ENCODE measurements at places on chromosomes 13 and 19.

GRCh38 chr19:53977429-53977990 is 13.9 kb upstream of the CACNG6 start:
- DNase-seq: peak; percentile 87

GRCh38 chr19:39969681-39970424 is 1.1 kb upstream of the PSMC4 start:
- no peak for DNase-seq

GRCh38 chr19:1271528-1272422 is 2.6 kb downstream of the CIRBP start:
- DNase-seq: no peak

- no peak for DNase-seq
These were observed 347.4 kb downstream of the FGF9 start for GRCh38 chr13:22018076-22018835.

DNA sequence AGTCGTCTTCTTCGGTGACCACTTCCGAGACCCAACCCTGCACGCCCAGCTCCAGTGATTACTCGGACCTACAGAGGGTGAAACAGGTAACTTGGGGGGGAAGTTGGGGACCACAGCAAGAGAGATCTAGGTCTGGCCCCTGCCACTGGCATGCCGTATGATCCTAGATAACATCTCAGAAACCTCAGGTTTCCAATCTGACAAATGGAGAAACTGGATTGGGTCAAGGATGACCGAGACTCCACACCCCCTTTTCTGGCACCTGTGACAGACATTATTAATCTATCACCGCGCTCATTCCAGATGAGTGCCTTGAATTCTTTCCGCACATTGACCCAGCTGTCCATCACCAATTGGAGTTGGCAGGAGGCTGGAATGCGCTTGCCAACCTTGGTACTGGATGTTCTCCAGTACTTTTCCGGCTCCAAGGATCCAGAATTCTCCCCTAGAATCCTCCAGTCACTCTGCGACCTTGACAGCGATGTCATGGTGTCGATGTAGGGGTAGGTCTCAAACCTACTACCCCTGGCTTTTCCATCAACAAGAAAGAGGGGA is 17.4 kb downstream of the VASP start:
- DNase-seq: no peak

- peak; percentile 37 for DNase-seq
These were observed 22.3 kb downstream of the SLC7A1 start for GRCh38 chr13:29573190-29573589.

DNA sequence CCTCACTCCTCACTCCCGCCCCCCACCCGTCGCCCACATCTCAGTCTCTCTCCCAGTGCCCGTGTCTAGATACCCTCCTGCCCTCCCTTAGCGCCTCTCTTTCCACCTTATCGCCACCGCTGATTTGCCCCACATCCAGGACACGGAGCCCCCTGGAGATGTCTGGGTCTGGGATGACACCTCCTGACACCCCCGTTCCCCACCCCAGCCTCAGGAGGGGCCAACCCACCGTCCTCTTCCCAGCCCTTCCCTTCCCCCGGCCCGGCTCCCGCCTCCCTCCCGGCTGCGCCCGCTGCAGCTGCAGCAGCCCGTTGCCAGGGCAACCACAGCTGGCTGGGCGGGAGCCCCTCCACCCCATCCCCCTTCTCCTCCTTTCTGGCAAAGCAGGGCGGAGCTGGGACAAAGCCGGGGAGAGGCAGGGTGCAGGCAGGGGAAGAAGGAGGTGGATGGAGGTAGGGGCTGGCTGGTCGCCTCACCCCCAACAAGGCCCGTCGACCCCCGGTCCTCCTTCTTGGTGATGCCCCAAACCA is 13.5 kb downstream of the DPF1 start:
- DNase-seq: no peak

DNA sequence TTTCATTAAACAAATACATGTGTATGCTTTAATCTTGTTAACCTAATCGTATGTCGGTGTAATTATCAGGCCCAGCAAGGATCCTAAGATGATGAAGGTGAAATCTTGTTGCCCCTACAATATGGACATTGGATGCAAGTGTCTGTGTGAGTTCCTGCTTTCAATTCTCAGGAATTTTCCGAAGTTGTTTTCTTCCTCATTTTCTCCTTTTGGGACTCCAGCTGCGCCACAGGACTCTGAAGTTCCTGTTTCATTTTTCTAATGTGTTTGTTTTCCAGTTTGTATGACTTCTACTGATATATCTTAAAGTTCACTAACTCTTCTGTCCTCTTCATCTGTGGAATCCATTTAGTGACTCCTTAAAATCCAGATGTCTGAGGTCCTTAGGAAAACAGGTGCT is 11.9 kb upstream of the OR7D2 start:
- DNase-seq: no peak

DNA sequence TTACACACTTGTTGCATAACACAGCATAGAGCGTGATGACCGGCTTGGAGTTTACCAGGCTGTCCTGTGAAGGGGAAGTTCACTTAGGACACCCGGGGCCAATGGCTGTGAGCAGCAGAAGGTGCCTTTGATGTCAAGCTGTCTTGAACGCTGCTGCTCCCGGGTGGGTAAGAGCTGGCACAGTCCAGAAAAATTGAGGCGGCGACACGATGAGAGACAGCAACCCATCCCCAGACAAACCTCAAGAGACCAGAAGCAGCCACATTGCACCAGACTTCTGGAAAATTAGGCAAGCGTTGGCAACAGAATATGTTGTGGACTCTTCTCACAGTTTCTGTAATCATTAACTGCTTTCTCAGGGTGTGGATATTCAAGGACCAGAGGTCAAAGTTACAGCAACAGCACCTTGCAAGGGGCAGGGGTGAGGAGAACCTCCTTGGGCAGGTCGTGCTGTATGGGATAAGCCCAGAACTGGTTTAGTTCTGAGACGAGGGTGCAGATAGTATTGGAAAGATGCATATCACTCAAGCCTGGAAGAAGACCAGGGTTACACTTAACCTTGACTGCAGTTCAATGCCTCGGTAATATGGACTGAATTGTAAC is 10.1 kb downstream of the NFILZ start:
- no peak for DNase-seq

- no peak for DNase-seq
These were observed 37.3 kb downstream of the PEPD start for GRCh38 chr19:33484226-33484774.

GRCh38 chr13:27965740-27966640 is 3.1 kb downstream of the CDX2 start:
- DNase-seq: no peak

- DNase-seq: no peak
These were observed 543.0 kb downstream of the GPC6 start for GRCh38 chr13:93769607-93770006.

GRCh38 chr19:38162094-38162493 is 61.9 kb downstream of the DPF1 start:
- no peak for DNase-seq

GRCh38 chr13:32300406-32300805 is 14.8 kb downstream of the ZAR1L start:
- DNase-seq: no peak

GRCh38 chr13:112918266-112918665 is 50.7 kb upstream of the MCF2L start:
- DNase-seq: no peak

DNA sequence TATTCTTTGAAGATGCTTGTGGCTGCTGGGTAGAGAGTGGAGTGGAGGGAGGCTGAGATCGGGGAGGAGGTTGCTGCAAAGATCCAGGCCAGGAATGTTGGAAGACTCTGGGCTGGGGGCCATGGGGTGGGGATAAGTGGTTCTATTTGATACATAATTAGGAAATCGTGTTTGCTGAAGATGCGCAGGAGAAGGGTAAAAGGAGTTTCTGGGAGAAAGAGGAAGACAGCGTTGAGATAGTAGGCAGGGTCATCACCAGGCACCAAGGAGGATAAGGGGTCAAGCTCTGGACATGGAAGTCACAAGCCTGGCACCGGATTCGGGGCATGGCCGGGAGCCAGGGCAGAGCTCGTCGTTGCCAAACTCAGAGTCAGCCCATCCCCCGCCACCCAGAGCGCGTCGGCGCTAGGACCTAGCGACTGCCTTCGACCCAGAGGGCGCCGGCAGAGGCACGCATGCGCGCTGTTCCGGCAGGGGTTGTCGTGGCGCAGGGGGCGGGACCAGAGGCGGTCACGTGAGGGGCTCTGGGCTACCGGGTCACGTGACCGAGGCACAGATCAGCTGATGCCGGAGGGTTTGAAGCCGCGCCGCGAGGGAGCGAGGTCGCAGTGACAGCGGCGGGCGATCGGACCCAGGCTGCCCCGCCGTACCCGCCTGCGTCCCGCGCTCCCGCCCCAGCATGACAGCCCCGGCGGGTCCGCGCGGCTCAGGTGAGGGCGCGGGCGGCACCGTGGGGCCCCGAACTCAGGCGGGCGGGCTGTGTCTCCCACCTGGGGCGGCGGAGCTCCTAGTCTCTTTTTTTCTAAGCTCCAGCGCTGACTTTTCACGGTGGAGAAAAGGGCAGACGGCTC is at the start of gene MCOLN1:
MCOLN1 (plus strand) TSS at position 553 of the 851 bp plus-strand sequence; CDS start at position 680, 127 bp downstream.
- DNase-seq: peak; percentile 97

DNA sequence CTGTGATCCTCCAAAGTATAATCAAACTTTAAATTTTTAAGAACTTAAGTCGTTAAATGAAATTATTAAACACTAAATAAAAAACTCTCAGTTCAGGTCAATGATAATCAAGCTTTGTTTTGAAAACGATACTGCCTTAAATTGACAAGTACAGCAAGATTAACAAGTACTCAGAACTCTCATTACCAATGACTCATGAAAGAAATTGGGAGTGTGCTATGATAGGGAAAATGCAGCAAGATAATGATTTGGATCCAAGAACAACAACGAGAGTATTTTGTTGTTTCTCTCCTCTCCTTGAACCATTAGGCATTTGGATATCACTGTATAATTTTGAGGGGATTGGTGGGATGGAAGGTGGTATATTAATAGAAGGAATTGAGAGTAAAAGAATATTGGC is 10.2 kb downstream of the N4BP2L2 start:
- DNase-seq: no peak

DNA sequence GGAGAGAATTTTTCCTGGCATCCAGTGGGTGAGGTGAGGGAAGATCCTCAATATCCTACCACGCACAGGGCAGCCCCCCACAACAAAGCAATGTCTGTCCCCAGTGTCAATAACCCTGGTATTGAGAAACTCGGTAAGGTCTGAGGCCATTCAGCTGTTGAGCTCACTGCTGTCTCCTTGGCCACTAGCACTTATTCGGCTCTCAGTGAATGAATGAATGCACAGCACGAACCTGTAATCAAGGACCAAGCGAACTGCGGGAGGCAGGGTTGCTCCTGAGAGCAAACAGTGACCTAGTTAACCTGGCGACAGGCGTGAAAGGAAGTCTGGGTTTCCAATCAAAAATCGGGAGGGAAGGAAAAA is 640 bp downstream of the ZSCAN5A start:
- no peak for DNase-seq

- peak; percentile 80 for DNase-seq
These were observed 19.2 kb downstream of the GPX4 start for GRCh38 chr19:1122972-1123363.

DNA sequence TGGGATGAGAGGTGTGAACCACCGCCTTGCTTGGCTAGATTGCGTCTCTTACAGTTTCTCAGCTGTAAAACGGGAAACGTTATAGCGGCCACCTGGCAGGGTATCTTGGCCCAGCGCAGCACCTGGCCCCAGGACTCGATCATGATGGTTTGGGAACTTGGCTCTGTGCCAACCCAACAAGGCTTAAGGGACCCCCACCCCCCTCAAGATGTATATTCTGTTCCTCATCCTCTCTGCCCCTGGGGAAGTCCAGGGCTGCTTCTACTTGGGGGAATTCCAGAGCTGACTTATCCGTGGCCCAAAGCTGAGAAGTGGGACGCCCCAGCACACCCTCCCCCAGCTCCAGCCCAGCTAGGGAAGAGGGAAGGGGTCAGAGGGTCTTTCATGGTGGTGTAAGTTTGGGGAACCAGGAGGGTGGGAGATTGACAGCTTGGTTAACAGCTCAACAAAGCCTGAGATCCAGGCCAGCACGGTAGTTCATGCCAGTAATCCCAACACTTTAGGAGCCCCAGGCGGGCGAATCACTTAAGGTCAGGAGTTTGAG is 695 bp downstream of the ICAM1 start:
- peak; percentile 54 for DNase-seq

GRCh38 chr19:42271045-42271419 is 2.0 kb downstream of the CIC start:
- DNase-seq: no peak

DNA sequence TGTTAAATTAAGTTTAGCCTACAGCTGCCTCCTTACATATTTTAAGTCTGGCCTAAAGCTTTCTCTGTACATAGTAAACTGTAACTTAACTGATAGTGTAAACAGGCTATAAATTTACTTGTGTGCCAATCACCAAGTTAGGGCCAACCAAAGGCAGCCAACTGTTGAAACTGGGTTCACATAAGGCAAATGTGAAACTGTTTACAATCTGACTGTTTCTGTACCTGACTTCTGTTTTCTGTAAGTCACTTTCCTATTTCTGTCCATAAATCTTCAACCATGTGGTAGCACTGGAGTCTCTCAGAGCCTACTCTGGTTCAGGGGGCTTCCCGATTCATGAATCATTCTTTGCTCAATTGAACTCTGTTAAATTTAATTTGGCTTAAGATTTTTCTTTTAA is 103.1 kb downstream of the RAP2A start:
- no peak for DNase-seq

- DNase-seq: no peak
These were observed 42.8 kb upstream of the POSTN start for GRCh38 chr13:37641391-37641790.
